Thyroid gland (tissue), 4 donors: ENCODE measurements at places on chromosomes 1 and 21.

DNA sequence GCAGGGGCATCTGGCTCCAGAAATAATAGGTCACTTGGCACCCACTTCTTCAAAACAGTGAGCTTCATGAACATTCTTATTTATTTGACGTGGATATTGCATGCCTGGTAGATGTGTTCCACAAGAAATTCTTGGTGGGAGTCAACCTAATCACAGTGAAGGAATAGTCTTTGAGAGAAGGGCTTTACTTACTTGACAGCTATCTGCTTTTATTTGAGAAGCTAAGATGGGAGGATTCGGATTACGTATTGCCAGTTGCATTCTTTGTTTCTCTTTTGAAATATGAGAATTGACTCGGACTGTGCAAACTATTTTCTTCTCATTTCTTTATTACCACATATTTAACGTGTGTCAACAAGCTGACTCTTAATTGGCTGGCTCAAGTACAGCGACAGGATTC is 117.2 kb downstream of the FASLG start:
- H3K4me3 ChIP-seq = no peak overlapping the region
- H3K36me3 ChIP-seq = no peaks in the 10 kb centered on the region
- no peaks in the 10 kb centered on the region for H3K4me1 ChIP-seq
- no peaks in the 10 kb centered on the region for H3K27me3 ChIP-seq
- DNase-seq = no peak

GRCh38 chr1:223861904-223862303 is 16.2 kb upstream of the TP53BP2 start:
- no peaks in the 10 kb centered on the region for H3K27me3 ChIP-seq
- H3K4me1 ChIP-seq = no peaks in the 10 kb centered on the region
- DNase-seq = no peak
- no peaks in the 10 kb centered on the region for H3K36me3 ChIP-seq
- no peak overlapping the region for H3K27ac ChIP-seq

GRCh38 chr1:12179111-12179519 is 12.3 kb downstream of the TNFRSF1B start:
- H3K36me3 ChIP-seq = no peaks in the 10 kb centered on the region
- H3K27ac ChIP-seq = no peak overlapping the region
- no peaks in the 10 kb centered on the region for H3K27me3 ChIP-seq

DNA sequence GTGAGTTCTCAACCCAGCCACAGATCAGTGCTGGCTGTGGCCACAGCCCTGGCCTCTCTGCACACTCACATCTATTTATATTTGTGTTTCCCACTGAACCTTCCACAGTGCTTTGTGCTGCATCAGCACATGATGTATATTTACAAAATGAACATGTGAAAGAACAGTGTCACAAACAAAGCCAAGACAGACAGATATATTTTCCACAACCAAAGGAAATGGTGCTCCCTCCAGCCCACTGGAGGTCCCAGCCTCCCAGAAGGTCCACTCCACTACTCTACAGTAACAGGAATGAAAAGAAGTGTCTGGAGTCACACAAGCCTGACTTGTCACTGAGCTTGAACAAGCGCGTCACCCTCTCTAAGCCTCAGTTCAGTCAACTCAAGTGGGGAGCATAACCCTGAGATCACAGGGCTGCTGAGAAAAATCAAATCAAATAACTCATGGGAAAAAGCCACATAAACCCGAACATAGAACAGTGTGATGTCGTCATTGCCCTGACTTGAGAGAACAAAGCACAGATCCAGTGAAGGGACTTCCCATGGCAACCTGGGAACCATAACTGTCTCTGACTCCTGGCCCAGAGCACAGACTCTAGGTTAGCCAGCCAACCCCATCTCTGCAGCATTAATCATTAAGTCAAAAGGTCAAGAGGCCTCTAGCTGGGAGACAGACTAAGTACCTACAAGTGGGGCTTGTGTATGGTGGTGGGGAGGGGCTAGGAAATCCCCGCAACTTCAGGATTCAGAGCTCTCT is 121.2 kb downstream of the TRABD2B start:
- no peaks in the 10 kb centered on the region for H3K36me3 ChIP-seq
- peak overlapping the region; percentile 10 for H3K27ac ChIP-seq
- H3K4me1 ChIP-seq = peaks cover 30% of the 10 kb centered on the region
- H3K4me3 ChIP-seq = no peak overlapping the region
- H3K27me3 ChIP-seq = no peaks in the 10 kb centered on the region

- no peaks in the 10 kb centered on the region for H3K4me1 ChIP-seq
- no peaks in the 10 kb centered on the region for H3K27me3 ChIP-seq
- no peaks in the 10 kb centered on the region for H3K36me3 ChIP-seq
- no peak overlapping the region for H3K27ac ChIP-seq
These were observed 80.8 kb downstream of the DMRTB1 start for GRCh38 chr1:53539711-53540603.

DNA sequence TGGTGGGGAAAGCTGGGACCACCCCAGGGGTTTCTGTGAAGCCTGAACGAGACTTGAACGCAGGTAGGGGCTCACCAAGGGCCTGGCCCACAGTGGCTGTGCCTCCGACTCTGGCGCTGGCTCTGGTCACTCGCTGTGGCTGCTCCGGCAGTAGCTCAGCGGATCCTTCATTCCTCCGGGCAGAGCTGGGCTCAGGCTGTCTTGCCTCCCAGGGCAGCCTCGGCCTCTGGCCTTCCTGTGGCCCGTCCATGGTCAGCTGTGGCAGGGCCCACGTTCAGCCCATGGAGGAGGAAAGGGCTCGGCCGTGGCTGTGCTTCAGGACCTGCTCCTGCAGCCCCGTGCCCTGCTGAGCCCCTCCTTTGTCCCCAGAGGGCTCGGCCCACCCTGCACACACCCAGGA is 162.9 kb upstream of the C1orf174 start:
- no peaks in the 10 kb centered on the region for H3K36me3 ChIP-seq
- no peak overlapping the region for H3K27ac ChIP-seq
- DNase-seq = no peak
- H3K4me1 ChIP-seq = no peaks in the 10 kb centered on the region
- H3K27me3 ChIP-seq = no peaks in the 10 kb centered on the region

GRCh38 chr1:243431591-243431990 is 175.8 kb downstream of the SDCCAG8 start:
- no peak overlapping the region for H3K27ac ChIP-seq
- H3K4me1 ChIP-seq = no peaks in the 10 kb centered on the region
- no peak for DNase-seq
- H3K36me3 ChIP-seq = no peaks in the 10 kb centered on the region

- peaks cover 35% of the 10 kb centered on the region for H3K4me1 ChIP-seq
- H3K27ac ChIP-seq = no peak overlapping the region
- H3K36me3 ChIP-seq = no peaks in the 10 kb centered on the region
- H3K27me3 ChIP-seq = no peaks in the 10 kb centered on the region
These were observed 55.2 kb upstream of the LGALS8 start for GRCh38 chr1:236468625-236469024.

- no peak for DNase-seq
- H3K27me3 ChIP-seq = no peaks in the 10 kb centered on the region
- H3K4me3 ChIP-seq = no peak overlapping the region
- H3K36me3 ChIP-seq = no peaks in the 10 kb centered on the region
These were observed 24.8 kb upstream of the CNIH3 start for GRCh38 chr1:224591326-224591725.

- no peaks in the 10 kb centered on the region for H3K27me3 ChIP-seq
- no peak overlapping the region for H3K4me3 ChIP-seq
- no peaks in the 10 kb centered on the region for H3K36me3 ChIP-seq
- no peaks in the 10 kb centered on the region for H3K4me1 ChIP-seq
- DNase-seq = peak; percentile 38
- H3K27ac ChIP-seq = no peak overlapping the region
These were observed 17.1 kb upstream of the CCDC190 start for GRCh38 chr1:162878000-162878596.

- H3K27ac ChIP-seq = no peak overlapping the region
- no peak overlapping the region for H3K4me3 ChIP-seq
- no peaks in the 10 kb centered on the region for H3K4me1 ChIP-seq
- H3K27me3 ChIP-seq = no peaks in the 10 kb centered on the region
- no peak for DNase-seq
These were observed 34.5 kb downstream of the EPHA10 start for GRCh38 chr1:37730376-37730775.

GRCh38 chr1:22627331-22627730 is 9.1 kb upstream of the C1QA start:
- no peak for DNase-seq
- H3K4me1 ChIP-seq = no peaks in the 10 kb centered on the region
- H3K4me3 ChIP-seq = no peak overlapping the region
- H3K27me3 ChIP-seq = no peaks in the 10 kb centered on the region
- H3K36me3 ChIP-seq = no peaks in the 10 kb centered on the region

DNA sequence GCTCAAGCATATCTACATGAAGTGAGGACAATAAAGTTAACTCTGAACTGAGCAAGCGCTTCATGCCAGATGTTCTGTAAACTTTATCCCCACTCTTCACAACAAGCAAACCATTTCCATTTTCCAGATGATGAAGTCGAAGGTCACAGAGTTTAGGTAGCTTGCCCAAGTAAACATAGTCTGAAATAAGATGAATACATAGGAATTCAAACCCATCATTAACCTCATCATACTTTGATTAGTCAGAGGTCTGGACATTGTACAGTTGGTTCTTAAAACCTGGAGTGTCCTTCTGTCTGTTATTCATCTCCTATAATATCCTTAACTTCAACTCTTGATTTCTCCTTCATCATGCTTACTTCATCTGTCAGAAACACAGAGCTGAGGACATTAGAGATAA is 180.3 kb upstream of the C8B start:
- no peaks in the 10 kb centered on the region for H3K27me3 ChIP-seq
- H3K27ac ChIP-seq = no peak overlapping the region
- no peaks in the 10 kb centered on the region for H3K4me1 ChIP-seq
- H3K36me3 ChIP-seq = no peaks in the 10 kb centered on the region
- DNase-seq = no peak
- H3K4me3 ChIP-seq = no peak overlapping the region

DNA sequence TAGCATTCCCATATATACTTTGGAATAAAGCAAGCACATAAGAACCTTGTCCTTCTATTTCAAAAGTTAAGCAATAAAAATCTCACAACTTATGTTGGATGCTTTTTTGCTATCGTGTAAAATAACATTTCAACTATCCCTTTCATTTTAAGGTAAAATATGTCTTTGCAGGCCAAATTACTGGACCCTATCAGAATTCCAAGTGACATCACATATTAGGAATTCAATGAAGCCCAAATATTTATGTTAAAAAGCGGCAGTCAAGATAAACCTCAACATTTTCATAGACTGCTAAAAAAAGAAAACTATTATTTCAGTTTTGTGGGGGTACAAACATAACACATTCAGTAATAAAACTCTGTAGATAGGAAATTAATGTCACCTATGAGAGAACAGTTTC is 252.0 kb downstream of the KCTD3 start:
- H3K4me1 ChIP-seq = no peaks in the 10 kb centered on the region
- H3K4me3 ChIP-seq = no peak overlapping the region
- H3K27ac ChIP-seq = no peak overlapping the region
- H3K27me3 ChIP-seq = no peaks in the 10 kb centered on the region

DNA sequence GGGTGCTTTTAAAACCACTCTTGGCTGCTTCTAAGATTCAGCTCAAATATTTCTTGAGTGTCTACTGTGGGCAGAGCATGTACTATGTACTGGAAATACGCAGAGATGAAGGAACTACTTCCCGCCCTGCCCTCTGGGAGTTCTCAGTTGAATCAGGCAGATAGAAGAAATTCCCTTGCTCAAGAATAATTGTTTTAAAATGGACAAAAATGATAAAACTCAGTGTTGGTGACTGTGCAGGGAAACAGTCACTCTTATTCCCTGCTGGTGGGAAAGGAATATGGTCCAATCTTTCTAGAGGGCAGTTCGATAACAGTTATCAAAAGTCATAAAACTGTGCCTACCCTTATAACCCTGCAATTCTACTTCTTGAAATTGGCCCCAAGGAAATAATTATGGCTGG is 16.9 kb upstream of the GRHL3 start:
- no peak overlapping the region for H3K4me3 ChIP-seq
- no peak overlapping the region for H3K27ac ChIP-seq
- no peaks in the 10 kb centered on the region for H3K36me3 ChIP-seq
- DNase-seq = peak; percentile 65
- peaks cover 13% of the 10 kb centered on the region for H3K4me1 ChIP-seq
- H3K27me3 ChIP-seq = peaks cover 3% of the 10 kb centered on the region

DNA sequence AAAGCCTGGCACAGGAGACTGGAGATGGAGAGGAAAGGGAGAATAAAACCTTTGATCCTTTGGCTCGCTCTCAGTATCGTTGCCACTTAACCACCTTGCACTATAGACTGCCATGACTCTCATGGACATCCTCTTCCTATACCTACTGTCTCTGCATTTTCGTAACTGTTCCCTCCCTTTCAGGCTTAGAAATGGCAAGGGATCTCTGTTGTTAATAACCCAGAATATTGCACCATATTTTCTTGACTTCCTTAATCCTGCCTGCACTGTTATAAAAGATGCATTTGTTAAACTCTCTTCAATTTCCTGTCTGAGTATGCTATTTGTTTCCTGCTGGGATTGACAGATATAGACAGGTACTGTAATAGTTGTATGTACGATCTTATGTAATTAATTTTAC is 38.6 kb downstream of the CYYR1 start:
- no peaks in the 10 kb centered on the region for H3K27me3 ChIP-seq
- H3K4me3 ChIP-seq = no peak overlapping the region
- DNase-seq = no peak
- no peaks in the 10 kb centered on the region for H3K4me1 ChIP-seq
- H3K27ac ChIP-seq = no peak overlapping the region
- no peaks in the 10 kb centered on the region for H3K36me3 ChIP-seq

DNA sequence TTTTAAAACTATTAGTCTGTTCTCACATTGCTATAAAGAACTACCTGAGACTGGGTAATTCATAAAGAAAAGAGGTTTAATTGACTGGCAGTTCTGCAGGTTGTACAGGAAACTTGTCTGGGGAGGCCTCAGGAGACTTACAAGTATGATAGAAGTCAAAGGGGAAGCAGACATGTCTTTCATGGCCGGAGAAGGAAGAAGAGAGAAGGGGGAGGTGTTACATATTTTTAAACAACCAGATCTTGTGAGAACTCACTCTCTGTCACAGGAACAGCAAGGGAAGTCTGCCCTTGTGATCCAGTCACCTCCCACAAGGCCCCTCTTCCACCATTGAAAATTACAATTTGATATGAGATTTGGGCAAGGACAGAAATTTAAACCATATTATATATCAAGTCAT is 55.9 kb downstream of the CLIC4 start:
- H3K27me3 ChIP-seq = no peaks in the 10 kb centered on the region
- peak overlapping the region; percentile 4 for H3K27ac ChIP-seq
- no peaks in the 10 kb centered on the region for H3K4me1 ChIP-seq
- no peak overlapping the region for H3K4me3 ChIP-seq
- H3K36me3 ChIP-seq = no peaks in the 10 kb centered on the region
- DNase-seq = no peak

GRCh38 chr1:223486932-223487886 is 94.0 kb downstream of the CCDC185 start:
- DNase-seq = no peak
- H3K27ac ChIP-seq = peak overlapping the region; percentile 69
- no peak overlapping the region for H3K4me3 ChIP-seq
- no peaks in the 10 kb centered on the region for H3K27me3 ChIP-seq
- H3K4me1 ChIP-seq = peaks cover 12% of the 10 kb centered on the region

GRCh38 chr1:202645097-202645476 is 65.2 kb downstream of the SYT2 start:
- DNase-seq = no peak
- peaks cover 7% of the 10 kb centered on the region for H3K4me1 ChIP-seq
- no peak overlapping the region for H3K4me3 ChIP-seq
- H3K27me3 ChIP-seq = peaks cover 13% of the 10 kb centered on the region
- H3K27ac ChIP-seq = no peak overlapping the region
